ENCODE measurements at places on chromosomes 1 and 21. TPM values are rescaled to one million over a fixed set of nuclear protein-coding genes. Genes with fewer than 3 reads are reported as not detected.

ABCA4 gene
- total RNA-seq, result 0.15 TPM

MR1 gene
- total RNA-seq, result 16.3 TPM

CAPN8 gene
- not detected for total RNA-seq

TEDDM1 gene
- not detected for total RNA-seq

PLCH2 gene
- not detected for total RNA-seq

TAS1R3 gene
- 0.15 TPM for total RNA-seq

GBP2 gene
- total RNA-seq, result 14.9 TPM

DCDC2B gene
- total RNA-seq, result not detected

GJA5 gene
- 75.8 TPM for total RNA-seq

SAMD11 gene
- total RNA-seq, result 4.4 TPM

TSEN15 gene
- 45.2 TPM for total RNA-seq

ZBTB8A gene
- total RNA-seq, result 3.7 TPM

UBXN10 gene
- under 0.01 TPM for total RNA-seq

CDC42SE1 gene
- 24.2 TPM for total RNA-seq

THEM5 gene
- total RNA-seq, result not detected

AMY1B gene
- total RNA-seq, result not detected

PLEKHA6 gene
- 0.08 TPM for total RNA-seq

DNASE2B gene
- total RNA-seq, result not detected

PTPRC gene
- not detected for total RNA-seq

FBXO42 gene
- 8.4 TPM for total RNA-seq

All from smooth muscle cell of the coronary artery (primary cell).